ENCODE measurements at places on chromosomes 1 and 21.
A peak's percentile ranks its signal among the peaks of the same experiment; 100 is the strongest.

- DNase-seq, result no peak
These were observed 315.3 kb upstream of the DUSP10 start for GRCh38 chr1:222057162-222057561.

DNA sequence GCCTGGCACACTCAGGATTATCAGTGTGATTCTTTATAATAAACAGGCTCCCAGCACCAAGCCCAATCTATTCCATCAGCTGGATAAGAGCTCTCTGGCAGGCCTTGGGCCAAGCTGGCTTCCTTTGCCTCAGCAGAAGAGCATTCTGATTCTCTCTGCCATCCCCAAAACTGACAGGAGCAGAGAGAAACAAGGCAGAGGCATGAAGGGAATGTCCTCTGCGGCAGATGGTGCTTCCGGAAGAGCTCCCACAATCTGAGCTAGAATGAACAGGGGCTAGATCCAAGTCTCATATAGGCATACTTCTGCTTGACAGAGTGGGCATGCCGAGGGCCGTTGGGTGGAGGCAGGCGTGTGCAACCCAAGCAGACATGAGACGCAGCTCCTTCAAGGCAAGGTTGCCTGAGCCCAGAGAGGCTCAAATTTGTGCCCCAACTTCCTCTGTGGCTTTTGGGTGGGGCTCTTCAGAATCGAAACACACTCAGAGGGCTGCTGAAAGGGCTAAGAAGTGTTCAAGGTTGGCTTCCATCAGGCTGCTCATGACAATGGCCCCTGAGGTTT, 4.0 kb downstream of the CAPN2 start:
- DNase-seq, result peak; percentile 86

GRCh38 chr1:232179896-232180778, 449.8 kb downstream of the SIPA1L2 start:
- no peak for DNase-seq

DNA sequence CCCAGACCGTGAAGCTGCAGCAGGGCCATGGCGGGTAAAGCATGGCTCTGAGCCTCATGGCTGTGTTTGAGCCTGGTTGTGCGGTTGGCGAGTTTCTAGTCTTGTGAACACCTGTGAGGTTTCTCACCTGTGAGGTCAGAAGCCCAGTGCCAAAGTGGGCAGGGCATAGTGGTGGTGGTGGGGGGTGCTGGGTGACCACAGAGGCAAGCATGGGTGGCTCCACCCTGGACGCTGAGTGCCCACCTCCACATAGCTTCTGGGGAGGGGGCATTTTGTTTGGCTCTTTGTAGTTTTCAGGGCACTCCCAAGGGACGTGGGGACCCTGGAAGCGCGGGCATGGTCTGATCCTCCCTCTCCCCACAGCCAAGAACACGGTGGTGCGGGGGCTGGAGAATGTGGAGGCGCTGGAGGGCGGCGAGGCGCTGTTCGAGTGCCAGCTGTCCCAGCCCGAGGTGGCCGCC, 91.1 kb downstream of the TRIM11 start:
- no peak for DNase-seq

GRCh38 chr1:54409156-54410142, 3.3 kb upstream of the SSBP3 start:
- peak; percentile 43 for DNase-seq

GRCh38 chr1:51936531-51936930, 54.0 kb downstream of the RAB3B start:
- no peak for DNase-seq

DNA sequence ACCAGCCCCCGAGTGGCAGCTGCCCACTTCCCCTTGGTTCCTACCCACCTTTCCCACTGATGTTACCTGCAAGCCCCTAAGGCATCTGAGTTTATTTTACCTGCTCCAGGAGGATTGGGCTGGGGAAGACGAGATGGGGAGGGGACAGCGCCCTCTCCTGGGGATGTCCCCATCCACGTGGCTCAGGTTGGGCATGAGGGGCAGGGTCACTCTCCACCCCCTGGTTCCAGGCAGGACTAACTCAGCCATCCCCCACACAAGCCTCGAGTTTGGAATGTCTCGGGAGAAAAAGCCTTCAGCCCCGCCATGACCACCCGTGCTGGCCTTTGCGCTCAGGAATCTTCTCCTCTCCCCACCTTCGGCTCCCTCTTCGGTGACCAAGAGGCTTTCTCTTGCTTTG, 90.0 kb downstream of the ARHGEF10L start:
- DNase-seq, result no peak

DNA sequence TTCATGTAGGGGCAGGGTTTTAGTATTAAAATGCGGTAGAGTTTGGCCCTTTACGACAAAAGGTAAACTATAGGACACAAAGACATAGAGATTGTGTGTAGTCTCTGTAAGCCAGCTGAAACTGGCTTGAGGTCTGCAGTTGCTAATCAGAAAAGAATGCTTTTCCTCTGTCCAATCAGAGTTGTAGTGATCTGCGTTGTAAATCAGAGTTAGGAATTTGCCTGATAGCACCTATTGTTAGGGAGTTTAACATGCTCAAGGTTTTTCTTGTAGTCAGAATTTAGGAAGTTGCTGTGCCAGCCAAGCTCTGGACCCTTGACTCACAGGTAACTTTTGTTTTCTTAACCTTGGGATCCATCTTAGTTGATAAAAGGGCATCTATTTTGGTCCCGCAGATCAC, 61.2 kb upstream of the VTCN1 start:
- DNase-seq, result no peak

DNA sequence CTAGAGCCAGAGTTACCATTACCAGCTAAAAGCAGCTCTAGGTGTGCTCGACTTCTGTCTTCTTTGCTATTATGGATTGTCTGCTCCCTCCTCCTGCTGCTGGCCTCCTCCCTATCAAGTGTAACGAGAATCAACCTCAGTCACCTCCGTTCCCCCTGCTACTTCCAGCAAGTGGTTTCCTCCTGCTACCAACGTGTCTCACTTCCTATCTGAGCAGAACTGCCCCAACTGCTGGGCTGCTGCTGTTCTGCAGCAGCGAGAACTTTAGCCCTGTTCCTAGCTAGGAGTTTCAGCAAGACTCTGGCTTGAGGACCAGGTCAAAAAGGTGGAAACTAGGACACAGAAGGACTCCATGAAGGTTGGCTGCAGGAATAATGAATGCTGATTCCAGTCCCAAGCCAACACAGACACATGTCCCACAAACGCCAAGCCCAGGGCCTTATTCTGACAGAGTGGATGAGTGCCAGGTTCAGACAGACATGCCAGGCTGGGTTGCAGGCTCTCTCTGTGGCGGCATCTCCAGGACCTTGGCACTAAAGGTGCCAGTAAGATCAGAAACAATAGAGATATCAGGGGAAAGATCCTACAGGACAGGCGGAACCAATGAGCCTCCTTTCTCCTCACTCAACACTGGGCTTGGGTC, 46.9 kb downstream of the CD34 start:
- peak; percentile 60 for DNase-seq

- DNase-seq, result no peak
These were observed 304.4 kb upstream of the LYPLAL1 start for GRCh38 chr1:218869276-218869675.

GRCh38 chr21:27346041-27346448, 379.2 kb upstream of the ADAMTS5 start:
- no peak for DNase-seq

DNA sequence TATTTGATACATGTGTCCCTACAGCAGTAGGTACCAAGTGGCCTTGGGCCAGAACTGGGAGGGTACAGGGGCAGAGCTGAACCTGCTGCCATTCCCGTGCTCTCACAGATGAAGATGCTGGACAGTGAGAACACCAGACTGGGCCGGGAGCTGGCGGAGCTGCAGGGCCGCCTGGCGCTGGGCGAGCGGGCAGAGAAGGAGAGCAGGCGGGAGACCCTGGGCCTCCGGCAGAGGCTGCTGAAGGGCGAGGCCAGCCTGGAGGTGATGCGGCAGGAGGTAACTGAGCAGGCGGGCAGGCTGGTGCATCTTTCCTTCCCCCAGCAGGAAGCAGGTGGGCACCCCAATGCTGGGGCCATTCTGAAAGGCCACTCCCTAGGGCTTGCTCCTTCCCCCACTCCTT, 21.9 kb downstream of the MFAP2 start:
- no peak for DNase-seq

DNA sequence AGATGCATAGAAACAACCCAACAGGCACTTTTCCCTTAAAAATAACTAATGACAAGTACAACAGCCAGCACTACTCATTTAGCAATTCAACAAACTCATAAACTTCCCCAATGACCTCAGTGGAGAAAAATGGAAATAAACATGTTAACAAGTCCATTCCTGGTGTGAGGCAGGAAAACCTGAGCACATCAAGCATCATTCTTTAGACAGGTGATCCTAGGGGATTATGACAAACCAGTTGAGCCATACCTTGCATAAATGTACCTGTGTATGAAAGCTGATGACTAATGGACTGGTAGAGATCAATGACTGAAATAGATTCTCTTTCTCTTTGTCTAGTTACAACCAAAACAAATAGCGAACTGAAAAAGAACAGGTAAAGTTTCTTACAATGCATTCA, 7.0 kb downstream of the COL24A1 start:
- DNase-seq, result no peak

- no peak for DNase-seq
These were observed 14.4 kb downstream of the CCDC190 start for GRCh38 chr1:162846256-162847212.

- DNase-seq, result no peak
These were observed 396.4 kb upstream of the VAMP3 start for GRCh38 chr1:7374563-7375160.

GRCh38 chr1:224081604-224082003, 32.3 kb upstream of the FBXO28 start:
- DNase-seq, result no peak

- no peak for DNase-seq
These were observed 836 bp upstream of the FBLIM1 start for GRCh38 chr1:15757575-15758342.

- DNase-seq, result no peak
These were observed 287.1 kb upstream of the AJAP1 start for GRCh38 chr1:4367230-4367777.

DNA sequence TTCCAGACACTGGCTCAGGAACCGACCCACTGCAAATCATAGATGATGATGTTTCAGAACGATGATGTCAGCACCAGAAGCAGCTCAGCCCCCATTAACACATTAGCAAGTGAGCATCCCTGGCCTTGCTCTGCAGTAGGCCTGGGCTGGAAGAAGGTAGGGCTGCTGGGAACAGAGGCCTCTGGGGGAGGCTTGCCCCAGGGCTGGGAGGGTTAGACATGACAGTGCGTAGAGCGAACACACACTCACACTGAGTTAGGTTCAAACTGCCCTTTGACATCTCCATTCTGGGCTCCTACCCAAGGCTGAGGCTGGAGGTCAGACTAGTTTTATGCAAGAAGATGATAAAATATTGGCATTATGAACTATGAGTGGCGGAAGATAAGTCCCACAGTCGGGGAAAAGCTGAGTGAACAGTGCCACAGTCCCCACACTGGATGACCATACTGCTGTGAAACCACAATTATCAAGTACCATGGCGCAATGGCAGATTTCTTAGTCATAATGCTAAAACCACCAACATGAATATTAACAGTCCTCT, 91.1 kb downstream of the DMRTB1 start:
- no peak for DNase-seq

DNA sequence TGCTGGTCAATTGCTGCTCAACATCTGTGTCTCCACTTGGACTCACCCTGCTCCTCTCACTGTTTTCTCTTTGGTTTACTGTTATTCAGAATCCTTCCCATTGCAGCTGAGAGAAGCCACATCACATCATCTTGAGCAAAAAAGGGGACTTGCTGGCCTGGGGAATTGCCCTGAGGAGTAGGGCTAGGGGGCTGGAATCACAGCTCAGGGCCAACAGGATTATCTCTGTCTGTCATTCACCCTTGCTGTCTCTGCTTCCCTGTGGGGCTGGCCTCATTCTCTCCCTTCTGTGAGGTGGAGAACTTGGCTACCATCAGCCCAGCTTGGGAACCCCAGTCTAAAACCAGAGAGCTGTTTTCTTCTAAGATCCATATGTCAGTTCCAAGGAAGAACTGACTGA, 140.7 kb upstream of the WNT4 start:
- DNase-seq, result no peak

DNA sequence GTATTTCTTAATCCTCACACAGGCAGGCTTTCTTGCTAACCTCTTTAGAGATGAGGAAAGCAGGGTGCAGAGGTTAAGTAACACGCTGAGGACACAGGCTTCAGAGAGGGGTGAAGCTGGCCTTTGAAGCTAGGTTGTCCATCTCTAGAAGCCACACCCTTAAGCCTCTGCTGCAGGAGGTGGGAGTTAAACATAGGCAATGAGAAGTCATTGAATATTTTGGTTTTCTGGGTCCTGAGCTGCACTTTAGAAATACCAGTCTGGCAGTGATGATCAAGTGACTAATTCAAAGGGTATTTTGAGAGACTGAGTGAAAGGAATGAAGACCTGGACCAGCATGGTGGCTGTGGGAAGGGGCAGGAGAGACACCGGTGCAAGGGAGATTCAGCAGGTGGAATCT, 9.9 kb downstream of the KCNJ15 start:
- no peak for DNase-seq

- peak; percentile 75 for DNase-seq
These were observed 3.0 kb downstream of the TMPRSS3 start for GRCh38 chr21:42392731-42393442.

DNA sequence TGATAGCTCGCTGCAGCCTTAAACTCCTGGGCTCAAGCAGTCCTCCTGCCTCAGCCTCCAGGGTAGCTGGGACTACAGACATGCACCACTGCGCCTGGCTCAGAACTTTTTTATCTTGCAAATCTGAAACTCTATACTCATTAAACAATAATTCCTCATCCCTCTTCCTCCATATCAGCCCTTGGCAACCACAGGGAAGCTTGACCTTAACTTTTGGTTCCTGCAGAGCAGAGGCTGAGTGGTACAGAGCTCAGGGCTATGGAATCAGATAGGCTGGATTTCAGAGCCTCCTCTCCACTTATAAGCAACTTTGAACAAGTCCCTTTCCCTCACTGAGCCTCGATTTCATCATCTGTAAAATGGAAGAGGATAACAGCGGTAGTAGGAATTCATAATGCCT, 47.4 kb downstream of the ECE1 start:
- no peak for DNase-seq

GRCh38 chr1:236063919-236064673, 794 bp downstream of the NID1 start:
- DNase-seq, result no peak

DNA sequence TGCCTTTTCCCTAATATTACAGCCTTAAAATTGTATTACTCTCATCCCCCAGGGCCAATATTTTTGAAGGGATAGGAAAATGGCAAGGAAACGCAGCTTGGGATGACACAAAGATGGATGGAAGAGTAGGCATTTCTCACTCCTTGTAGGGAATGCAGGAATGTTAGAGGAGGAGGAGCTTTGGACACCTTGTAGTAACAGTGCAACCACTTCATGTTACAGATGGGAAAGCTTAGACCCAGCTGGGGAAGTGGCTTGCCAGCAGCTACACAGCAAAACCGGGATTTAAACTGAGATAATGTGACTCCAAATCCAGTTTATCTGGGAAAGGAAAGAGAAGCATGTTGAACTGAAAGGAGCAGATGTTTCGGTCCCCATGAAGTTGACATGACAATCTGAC, 473.7 kb upstream of the DAB1 start:
- DNase-seq, result no peak

DNA sequence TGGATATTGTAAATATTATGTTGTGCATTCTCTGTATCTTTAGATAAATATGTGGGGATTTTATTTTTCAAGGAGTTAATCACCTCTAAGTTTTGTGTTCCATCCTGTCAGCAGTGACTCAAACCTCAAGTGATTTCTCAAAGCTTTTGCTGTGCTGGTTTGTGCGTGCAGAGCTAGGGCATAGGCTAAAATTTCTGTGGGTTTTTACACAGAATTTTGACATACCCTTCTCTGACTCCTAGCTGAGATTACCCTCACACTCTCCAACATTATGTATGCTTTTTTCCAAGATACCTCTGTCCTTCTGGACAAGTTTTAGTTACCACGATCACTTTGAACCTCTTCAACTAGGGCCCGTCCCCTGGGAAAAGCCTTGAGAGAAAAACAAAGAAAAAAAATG, 384.9 kb downstream of the NCAM2 start:
- no peak for DNase-seq

Data from CD4-positive, alpha-beta T cell treated with Interleukin-4 for 4 hours (primary cell).